ENCODE measurements at places on chromosomes 1 and 21.

- no peak for DNase-seq
These were observed 97.5 kb upstream of the KCNE2 start for GRCh38 chr21:34266351-34266750.

- no peak for DNase-seq
These were observed 288.3 kb downstream of the TGFB2 start for GRCh38 chr1:218633238-218633988.

GRCh38 chr1:181769846-181770245 is 286.5 kb downstream of the CACNA1E start:
- DNase-seq: no peak

DNA sequence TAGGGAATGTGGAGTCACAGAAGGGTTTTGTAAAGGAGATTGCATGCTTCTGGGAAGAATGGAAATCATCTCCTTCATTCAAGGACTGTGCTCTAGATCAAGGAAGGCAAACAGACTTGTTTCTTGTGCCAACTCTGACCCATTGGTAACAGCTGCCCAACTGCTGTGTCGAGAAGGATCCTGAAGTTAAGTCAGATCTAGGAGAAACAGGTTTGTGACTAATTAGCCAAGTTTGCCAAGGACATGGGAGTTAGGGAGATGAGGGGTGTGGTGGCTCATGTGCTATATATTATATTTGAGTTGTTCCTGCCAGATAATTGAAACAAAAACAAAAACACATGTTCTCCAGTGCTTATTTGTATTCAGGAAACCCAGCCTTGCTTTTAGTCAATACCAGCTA is 251.2 kb upstream of the USP24 start:
- DNase-seq: no peak

DNA sequence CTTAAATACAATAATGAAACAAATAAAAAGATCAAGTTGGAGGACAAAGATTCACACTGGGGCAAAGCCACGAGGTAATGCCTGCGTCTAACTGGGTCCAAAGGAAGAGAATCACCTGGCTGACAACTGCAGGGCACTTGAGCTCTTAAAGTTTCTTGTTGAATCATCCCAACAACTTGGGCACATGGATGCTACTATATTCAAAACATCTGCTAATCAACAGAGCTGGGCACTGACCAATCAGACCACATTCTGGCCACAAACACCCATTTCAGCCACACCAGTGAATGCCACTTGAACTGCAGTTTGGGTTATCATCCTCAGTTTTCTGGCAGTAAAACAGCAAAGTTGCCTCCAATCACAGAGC is 51.0 kb downstream of the ABCA4 start:
- DNase-seq: no peak

DNA sequence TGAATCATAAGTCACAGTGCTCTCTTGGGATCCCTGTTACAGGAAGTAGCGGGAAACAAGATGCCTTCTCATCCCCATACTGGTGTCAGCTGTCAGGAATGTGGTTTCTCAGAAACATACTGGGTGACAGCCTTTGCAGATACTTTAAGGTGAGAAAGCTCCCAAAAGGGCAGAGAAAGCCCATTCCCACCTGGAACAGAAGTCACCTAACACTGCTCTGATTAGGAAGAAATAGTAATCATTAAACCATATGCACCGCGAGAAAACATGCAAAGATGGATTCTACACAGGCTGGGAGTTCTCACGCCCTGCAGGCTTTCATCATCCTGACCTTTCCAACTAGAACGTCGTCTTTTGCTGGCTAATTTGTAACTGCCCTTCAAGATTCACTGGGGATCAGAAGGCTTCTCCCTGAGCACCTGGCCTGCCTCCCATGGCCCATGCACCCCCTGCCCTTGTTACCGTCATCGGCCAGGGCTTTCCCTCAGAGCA is 46.2 kb upstream of the SLC44A3 start:
- no peak for DNase-seq

GRCh38 chr1:158246650-158247049 is 7.6 kb upstream of the CD1A start:
- no peak for DNase-seq

GRCh38 chr1:107512836-107513235 is 372.0 kb downstream of the NTNG1 start:
- DNase-seq: no peak

DNA sequence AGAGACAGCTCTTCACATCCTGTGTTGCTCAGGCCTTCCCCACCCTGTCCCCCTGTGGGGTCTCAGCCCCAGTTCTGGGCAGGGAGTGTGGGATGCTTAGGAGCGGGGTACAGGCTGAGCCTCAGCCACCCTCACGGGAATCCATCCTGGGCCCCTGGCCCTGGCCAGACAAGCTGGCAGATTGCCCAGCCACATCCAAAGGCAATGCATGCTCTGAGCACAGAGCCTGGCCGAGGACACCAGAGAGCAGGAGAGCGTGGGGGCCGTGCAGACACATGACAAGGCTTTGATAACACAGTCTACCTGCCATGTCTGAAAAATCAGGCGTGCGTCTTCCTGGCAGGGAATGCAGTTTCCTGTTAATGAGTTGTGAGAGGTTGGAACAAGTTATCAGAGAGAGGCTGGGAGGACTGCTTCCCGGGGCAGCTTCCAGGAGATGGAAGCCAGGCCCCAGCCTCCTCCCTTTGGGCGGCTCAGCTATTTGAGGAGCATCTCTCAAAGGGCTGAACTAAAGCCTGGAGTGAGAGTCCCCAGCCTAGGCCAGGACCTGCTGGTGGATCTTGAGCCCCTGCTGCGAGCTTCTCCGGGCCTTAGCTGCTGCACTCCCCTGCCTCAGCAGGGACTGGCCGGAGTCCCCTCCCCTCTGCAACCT is 72.2 kb upstream of the SELENON start:
- DNase-seq: no peak

GRCh38 chr1:50492142-50492541 is 68.9 kb upstream of the DMRTA2 start:
- DNase-seq: no peak

GRCh38 chr1:205319081-205320018 is 2.2 kb downstream of the NUAK2 start:
- no peak for DNase-seq

- DNase-seq: peak; percentile 79
These were observed at the start of gene ZZZ3 for GRCh38 chr1:77682460-77683159. TSS of gene ZZZ3 (minus strand) at chr1:77682658. CDS start at chr1:77633354, 49,304 bp downstream.

DNA sequence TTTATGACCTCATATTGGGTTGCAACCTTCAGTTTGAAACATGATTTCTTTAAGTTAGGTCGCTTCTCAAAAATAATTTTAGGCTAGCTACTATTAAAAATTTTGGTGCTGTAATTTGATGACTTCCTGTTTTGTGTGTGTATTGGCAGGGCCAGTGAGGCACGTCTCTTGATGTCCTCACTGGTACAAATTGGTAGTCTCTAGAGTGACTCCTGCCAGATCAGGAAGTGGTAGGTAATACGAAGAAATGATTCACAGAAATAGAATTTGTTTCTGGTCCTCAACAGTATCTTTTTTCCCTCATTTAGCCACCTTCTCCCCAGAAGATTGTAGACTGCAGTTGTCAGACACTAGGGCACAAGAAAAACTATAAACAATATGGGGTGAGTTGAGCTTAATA is 120.9 kb upstream of the KIAA1614 start:
- no peak for DNase-seq

DNA sequence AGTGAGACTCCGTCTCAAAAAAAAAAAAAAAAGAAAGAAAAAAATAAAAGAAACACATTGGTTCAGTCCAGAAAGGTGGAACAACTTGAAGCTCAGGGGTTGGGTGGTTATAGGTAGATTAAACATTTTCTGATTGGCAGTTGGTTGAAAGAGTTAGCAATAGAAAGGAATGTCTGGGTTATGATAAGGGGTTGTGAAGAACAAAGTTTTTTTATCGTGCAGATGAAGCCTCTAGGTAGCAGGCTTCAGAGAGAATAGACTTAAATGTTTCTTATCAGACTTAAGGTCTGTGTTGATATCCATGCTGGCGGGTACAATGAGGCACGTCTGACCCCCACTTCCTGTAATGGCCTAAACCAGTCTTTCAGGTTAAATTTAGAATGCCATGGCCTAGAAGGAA is 45.0 kb upstream of the PDE9A start:
- no peak for DNase-seq

GRCh38 chr21:17428484-17428869 is 84.4 kb upstream of the CXADR start:
- no peak for DNase-seq

GRCh38 chr21:44949161-44949778 is 9.4 kb downstream of the SLX9 start:
- DNase-seq: no peak

DNA sequence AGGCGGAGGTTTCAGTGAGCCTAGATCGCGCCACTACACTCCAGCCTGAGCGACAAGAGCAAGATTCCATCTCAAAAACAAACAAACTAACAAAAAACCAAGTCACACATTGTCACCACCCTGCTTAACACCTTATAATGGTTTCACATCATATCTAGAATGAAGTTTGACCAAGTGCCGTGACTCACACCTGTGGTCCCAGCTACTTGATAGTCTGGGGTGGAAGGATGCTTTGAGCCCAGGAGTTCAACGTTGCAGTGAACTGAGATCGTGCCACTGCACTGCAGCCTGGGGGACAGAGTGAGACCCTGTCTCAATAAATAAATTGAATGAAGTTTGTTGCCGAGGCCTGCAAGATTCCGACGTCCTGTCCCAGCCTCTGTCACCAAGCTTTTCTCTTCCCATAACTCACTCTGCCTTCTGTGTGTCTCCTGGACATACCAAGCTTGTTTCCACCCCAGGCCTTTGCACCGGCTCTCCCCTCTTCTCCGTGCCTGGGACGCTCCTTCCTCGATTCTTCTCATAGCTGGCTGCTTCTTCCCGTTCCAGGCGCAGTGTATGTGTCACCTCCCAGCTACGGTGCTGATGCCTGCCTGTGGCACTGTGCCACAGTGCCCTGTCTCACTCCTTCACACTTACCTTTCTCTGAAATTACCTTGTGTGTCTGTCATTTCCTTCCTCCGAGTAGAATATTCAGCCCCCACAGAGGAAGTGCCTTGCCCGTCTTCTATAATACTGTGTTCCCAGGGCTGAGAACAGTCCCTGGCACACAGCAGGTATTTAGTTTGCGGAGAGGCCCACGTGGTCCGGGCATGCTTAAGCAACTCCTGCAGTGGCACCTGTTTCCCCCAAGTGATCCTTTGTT is 3.8 kb upstream of the SELENON start:
- no peak for DNase-seq

GRCh38 chr1:198491028-198491427 is 49.5 kb downstream of the ATP6V1G3 start:
- no peak for DNase-seq

DNA sequence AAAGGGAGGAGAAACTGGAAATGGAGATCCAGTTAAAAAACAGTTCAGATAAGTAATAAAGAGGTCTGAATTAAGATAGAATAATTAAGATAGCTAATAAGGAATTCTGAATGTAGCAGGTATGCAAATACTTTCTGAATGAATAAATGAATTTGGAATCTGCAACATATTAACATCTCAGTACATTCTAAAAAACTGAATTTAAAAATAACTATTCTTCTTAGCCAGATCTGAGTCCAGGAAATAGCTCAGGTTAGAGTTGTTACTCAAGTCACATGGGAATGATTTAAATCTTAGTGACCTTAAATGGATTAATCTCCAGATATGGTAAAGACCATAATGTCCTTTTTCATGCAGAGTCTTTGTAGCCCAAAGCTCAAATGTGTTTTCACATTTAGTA is 51.2 kb downstream of the EYA3 start:
- no peak for DNase-seq

DNA sequence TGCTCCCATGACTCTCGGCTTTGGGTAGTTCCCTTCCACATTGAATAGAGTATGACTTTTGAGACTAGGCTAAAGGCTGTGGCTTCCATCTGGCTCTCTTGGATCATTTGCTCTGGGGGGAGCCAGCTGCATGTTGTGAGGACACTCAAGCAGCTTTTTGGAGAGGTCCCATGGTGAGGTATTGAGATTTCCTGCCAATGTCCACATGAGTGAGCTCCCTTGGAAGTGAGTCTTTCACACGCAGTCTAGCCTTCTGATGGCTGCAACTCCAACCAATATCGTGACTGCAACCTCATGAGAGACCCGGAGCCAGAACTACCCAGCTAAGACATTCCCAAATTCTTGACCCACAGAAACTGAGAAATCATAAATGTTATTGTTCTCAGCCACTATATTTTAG is 127.7 kb upstream of the KAZN start:
- DNase-seq: no peak

- DNase-seq: no peak
These were observed 15.3 kb upstream of the SSX2IP start for GRCh38 chr1:84705513-84705912.

GRCh38 chr1:113508364-113509164 is 118.2 kb downstream of the MAGI3 start:
- DNase-seq: no peak

- DNase-seq: peak; percentile 90
These were observed 62.3 kb downstream of the RUNX1 start for GRCh38 chr21:34986561-34987500.

DNA sequence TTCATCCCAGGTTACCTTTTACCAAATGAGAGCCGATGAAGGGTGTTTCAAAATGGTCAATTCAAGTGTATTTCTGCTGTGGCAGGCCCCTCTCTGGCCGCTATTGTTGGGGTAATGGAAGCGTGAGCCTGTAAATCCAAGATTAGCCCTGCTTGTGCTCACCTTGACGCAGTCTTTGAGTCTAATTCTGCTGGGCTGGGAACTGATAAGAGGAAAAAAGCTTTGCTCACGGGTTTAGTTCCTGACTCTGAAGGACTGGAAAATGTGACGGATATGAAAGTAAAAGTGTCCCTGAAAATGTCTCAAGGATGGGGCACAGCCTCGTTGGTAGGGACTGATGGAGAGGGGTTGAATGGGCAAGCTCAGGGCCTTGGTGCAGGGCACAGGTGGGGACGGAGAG is 125.9 kb upstream of the GALNT2 start:
- DNase-seq: no peak

DNA sequence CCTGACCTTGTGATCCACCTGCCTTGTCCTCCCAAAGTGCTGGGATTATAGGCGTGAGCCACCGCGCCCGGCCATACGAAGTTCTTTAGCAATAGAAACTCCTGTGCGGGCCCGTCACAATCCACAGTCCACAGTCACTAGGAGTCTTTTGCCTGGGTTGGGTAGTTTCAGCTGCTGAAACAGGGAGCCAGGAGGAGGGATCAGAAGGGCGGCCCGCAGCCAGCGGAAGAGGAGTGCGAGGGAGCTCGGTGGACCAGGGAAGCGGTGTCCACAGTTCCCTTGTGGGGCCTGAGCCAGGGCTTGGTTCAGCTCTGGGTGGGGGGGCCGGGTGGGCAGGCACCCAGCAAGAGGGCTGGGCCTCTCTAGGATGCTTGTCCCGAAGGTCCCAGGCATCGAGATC is 17.9 kb upstream of the HSPG2 start:
- no peak for DNase-seq

- DNase-seq: no peak
These were observed 212.5 kb downstream of the TOMM20 start for GRCh38 chr1:234915924-234916675.

GRCh38 chr21:32946654-32947053 is 79.1 kb upstream of the OLIG2 start:
- no peak for DNase-seq

GRCh38 chr1:2126331-2127186 is 68.0 kb downstream of the FAAP20 start:
- no peak for DNase-seq

- DNase-seq: no peak
These were observed 111.1 kb downstream of the NAV1 start for GRCh38 chr1:201649761-201650622.
